ENCODE measurements at places on chromosomes 16 and 17.

DNA sequence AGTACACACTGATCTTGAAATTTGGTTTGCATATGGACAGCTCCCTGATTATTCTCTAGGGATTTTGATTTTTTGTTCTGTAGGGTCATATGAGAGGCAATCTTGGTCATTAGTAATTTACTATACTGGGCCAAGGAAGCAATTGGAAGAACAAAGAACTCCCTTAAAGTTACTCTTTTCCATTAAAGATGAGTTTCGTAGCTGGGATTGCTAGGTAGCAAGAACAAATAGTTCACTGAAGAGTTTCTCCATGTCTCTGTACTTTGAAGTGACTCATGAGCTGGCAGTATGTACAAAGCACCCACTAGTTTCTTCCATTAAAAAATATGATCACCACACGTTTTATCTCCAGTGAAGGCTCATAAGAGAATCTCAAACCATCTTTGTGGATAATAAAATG, 6.2 kb upstream of the BCAS3 start:
- peak; percentile 85 for DNase-seq

DNA sequence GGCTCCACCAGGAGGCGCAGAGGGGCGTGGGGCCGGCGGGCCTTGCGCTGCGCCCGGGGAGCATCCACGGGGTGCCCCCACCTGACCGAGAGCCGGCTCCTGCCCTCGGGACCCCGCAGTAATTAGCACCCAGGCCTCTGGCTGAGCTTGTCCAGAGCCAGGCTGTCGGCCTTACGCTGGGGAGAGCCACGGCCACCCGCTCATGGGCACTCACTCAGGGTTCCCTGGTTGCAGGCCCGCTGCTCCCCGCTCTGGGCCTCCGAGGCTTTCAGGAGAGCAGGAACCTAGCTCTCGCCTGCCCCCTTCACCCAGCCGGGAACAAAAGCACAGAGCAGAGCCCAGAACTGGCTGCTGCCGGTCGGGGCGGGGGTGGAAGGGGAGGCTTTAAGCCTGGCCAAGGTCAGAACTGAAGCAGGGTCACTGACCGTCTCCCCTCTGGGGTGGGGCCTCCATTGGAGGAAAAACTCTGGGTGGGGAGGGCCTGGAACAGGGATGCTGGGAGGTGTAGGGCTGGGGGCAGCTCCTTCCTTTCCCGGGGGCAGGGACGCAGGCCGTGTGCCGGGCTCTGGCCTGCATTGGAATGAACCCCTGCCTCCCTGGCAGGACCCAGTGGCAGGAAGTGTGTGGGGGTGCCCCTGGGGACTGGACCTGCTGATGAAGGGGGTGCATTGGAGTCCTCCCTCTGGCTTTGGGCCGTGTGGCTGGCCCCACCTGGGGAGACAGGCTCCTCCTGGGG, 12.3 kb downstream of the GLIS2 start:
- DNase-seq: no peak

DNA sequence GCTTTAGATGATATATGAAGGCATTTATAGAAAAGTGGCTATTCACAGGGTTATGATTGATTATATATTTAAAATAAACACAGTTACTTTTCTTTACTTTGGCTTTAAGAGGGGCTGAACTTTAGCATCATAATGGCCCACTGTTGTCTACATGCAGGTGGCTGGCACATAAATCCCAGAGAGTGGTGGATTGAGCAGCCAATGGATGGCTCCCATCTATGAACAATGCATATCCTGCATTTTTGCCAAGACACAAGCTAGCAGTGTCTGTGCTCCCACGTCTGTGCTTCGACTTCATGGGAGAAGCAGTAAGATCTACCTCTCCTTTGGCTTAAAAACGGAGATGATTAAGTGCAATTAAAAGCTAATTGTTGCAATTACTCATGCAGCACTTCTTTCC, 373.2 kb upstream of the CDH11 start:
- no peak for DNase-seq

GRCh38 chr17:55063885-55064874, 95.6 kb downstream of the STXBP4 start:
- DNase-seq: no peak

- DNase-seq: no peak
Measured at GRCh38 chr16:85812031-85812807, 12.7 kb downstream of the COX4I1 start.

- DNase-seq: no peak
Measured at GRCh38 chr17:64117981-64118979, 11.7 kb downstream of the ERN1 start.

DNA sequence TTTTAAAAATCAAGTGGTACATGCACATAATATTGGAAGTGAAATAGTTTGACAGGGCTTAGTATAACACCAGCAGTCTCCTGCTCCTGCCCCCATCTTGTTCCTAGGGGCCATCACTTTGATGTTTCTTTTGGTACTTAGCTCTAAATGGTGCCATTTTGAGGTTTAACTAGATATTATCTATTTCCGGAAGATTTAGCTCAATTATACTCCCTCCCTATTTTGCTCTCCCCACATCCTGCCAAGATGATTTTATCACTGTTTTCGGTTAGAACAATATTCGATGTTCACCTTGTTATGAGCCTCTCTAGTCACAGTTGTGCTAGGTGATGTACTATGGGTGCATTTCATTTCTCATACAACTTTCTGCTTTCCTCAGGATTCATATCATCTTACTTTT, 20.0 kb upstream of the SLC35G3 start:
- DNase-seq: no peak

- no peak for DNase-seq
Measured at GRCh38 chr16:64132190-64132589, 989.7 kb downstream of the CDH11 start.

GRCh38 chr17:8466873-8467272, 31.2 kb downstream of the NDEL1 start:
- no peak for DNase-seq

- no peak for DNase-seq
Measured at GRCh38 chr17:73744411-73744810, 100.2 kb upstream of the SDK2 start.

GRCh38 chr17:39769974-39770587, 32.3 kb downstream of the GRB7 start:
- no peak for DNase-seq

- DNase-seq: no peak
Measured at GRCh38 chr17:50672071-50672470, 35.6 kb downstream of the ANKRD40 start.

- DNase-seq: no peak
Measured at GRCh38 chr16:57406881-57407280, 2.3 kb downstream of the CCL17 start.

GRCh38 chr17:8384801-8385378, 1.9 kb upstream of the RPL26 start:
- no peak for DNase-seq

- peak; percentile 88 for DNase-seq
Measured at GRCh38 chr17:65198653-65199382, 61.6 kb downstream of the RGS9 start.

- DNase-seq: no peak
Measured at GRCh38 chr16:29815032-29815721, 775 bp upstream of the PAGR1 start.

DNA sequence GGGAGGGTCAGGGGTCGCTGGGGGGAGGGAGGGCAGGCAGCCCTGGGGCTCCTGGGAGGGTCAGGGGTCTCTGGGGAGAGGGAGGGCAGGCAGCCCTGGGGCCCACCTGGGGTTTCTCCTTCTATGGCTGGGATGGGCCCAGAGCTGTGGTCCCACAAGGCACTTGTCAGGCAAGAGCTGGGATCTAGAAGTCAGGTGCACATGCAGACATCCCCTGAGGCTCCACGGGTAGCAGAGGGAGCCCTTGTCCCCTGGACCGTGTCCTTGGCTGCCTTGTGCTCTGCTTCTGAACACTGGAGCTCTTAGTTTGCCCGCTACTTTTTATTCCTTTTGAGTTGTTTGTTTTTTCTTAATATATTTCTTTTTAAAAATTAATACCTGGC, 1.8 kb downstream of the TUBB3 start:
- DNase-seq: no peak

DNA sequence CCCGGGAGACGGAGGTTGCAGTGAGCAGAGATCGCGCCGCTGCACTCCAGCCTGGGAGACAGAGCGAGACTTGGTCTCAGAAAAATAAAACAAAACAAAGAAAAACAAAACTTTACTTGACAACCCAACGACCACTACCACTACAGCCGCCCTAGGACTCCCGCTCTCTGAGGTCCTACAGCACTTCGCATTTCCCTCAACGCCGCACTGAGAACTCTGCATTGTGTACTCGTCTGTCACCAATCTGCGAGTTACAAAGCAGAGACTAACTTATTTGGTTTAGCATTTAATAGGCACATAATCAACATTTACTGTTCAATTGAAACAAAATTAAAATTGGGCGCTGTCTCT, 479 bp upstream of the ZNF207 start:
- no peak for DNase-seq

- no peak for DNase-seq
Measured at GRCh38 chr16:70685061-70685937, 554 bp downstream of the MTSS2 start.

GRCh38 chr17:38508570-38508950, 80.3 kb downstream of the ARHGAP23 start:
- DNase-seq: no peak

DNA sequence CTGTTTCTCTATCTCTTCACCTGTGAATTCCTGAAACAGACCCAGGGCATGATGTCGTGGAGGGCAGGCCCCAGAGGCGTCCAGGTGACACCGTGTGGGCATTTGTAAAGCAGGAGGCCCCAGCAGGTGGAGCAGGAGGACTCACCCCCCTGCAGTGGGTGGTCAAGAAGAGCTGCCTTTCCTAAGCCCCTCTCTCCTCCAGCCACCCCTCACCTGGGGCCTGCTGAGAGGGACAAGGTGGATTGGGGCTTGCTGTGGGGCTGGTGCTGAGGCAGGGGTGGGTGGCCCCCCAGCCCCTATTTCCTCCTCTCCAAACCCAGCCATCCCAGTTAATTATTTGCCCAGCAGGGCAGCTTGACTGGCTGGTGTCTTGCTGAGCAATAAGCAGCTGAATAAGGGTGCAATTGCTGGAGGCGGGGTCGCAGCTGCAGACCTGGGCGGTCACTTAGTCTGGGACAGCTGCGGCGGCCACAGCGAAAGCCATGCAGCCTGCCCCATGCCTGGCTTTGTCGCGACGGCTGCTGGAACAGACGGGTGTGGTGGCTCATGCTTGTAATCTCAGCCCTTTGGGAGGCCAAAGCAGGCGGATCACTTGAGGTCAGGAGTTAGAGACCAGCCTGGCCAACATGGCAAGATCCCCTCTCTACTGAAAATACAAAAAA, 56.4 kb downstream of the JPH3 start:
- DNase-seq: no peak

DNA sequence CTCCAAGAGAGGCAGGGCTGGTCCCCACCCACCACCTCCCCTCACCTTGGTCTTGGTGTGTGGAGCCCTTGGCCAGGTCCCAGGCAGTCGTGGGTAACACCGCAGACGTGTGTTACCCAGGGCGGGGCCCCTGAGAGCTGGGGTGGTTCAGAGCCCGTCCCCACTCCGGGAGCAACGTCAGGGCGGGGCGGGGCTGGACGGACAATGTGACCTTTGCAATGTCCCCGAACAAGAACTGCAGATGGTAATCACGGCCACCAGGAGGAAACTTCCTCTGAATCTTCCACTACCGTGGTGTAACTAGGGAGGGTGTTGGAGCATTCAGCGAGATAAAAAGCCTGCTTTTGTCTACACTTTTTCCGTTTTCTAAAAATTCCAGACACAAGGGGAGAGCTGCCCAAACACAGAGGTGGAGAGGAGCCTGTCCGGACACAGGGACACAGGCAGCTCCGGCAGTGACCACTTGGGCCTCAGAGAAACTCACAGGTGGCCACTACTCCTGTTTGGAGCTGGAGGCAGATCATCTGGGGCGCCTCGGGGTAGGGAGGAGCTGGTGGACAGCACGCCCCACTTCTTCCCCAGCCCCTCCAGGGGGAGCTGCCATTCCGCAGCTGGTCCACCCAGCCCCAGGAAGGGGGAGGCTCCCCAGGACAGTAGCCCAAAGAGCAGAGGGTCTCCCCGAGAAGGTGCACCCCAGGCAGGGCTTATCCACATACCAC, 14.2 kb upstream of the SLC38A10 start:
- peak; percentile 96 for DNase-seq

DNA sequence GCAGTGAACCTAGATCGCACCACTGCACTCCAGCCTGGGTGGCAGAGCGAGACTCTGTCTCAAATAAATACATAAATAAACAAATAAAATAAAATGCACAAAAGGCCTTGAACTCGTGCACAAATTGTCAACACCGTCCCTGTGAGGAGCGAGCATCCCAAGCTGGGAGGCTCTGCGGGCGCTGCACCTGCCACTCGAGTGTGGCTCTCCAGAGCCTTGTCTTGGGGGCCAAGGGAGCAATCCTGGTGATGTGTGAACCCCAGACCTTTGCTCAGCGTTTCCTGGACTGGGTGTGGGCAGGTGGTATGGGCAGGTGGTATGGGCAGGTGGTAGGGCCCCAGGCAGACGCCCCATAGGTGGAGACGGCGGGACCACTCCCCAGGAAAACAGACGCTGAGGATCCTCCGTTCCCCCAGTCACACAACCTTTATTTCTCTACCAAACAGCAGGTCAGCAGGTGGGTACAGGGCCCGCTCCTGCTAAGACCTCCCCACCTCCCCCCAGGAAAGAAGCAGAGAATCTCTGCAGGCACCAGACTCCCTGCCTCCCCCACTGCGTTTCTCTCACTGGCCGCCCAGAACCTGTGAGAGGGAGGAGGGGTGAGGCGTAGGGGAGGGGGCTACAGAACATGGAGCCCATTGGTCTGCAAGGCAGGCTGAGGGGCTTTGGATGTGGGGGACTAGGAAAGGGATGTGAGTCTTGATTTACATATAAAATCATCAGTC, 7.4 kb upstream of the P2RX1 start:
- no peak for DNase-seq

- DNase-seq: no peak
Measured at GRCh38 chr17:41065829-41066624, at the start of gene KRTAP2-4. Gene KRTAP2-4, minus strand, starts transcription at chr17:41065879. Its CDS starts 34 bp downstream, at chr17:41065845.

- no peak for DNase-seq
Measured at GRCh38 chr16:84143081-84143480, 1.9 kb downstream of the HSDL1 start.

DNA sequence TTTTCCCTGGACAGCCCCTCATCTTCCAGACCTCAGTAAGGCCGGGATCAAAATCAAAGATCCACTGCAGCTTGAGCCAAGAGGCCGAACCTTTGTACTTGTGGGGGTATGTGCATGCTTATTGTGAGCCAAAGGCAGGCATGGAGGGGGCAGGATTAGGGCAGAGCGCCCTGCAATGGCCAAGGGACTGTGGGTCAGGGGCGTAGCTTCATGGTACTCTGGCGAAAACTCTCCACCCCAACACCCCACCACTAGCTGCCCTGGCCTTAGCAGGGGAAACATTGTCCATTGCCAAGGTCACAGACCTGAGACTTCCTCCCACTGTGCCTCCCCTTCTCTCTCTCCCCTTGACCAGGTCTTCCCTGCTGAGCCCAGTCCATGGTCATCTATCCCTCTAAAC, 90.1 kb downstream of the TMEM132E start:
- no peak for DNase-seq

DNA sequence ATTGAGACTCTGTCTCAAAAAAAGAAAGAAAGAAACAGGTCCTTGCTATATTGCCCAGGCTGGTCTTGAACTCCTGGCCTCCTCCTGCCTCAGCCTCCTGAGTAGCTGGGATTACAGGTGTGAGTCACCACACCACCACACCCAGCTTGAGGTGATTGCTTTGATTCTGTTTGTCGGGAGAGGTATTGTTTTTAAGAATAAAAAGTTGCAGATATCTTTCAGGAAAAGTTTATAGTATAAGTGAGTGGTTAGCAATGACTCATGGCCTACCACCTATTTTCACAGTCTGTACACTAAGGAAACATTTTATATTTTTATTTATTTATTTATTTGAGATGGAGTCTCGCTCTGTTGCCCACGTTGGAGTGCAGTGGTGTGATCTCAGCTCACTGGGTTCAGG, 45.0 kb downstream of the RHOT1 start:
- DNase-seq: no peak

Data from COLO829 (cell line).